G401 (cell line): ENCODE measurements at places on chromosomes 7 and 10. TPM values are rescaled to one million over a fixed set of nuclear protein-coding genes. Genes with fewer than 3 reads are reported as not detected.

DNA sequence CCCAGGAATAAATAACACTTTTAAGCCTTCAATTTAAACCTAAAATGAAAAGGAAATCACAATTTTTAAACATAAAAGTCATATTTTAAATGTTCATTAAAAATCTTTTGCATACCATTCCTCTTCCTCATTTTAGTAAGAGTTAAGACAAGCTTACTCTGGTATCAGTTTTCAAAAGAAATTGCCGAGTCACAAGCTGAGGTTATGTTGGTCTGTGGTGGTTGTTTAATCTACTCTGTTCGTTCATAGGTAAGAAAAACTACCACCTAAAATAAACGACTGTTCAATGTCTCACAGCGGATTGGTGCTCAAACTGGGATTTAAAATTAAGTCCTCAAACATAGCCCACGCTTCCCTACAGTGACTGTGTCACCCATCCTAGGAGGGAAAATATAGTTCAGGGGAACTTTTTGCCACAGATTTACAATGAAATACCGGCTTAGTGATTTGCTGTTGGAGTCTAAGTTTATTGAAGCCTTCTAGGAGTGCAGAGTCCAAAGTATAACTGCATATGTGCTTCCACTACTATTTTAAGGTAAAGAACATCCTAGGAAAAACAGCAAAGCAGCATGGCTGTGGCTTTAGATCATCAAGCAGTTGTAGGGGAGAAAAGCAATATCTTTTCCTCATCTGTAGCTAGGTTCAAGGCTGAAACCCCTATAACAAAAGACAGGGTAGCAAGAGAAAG lies 61.1 kb downstream of the GNAT3 start:
- DNase-seq = no peak

DNA sequence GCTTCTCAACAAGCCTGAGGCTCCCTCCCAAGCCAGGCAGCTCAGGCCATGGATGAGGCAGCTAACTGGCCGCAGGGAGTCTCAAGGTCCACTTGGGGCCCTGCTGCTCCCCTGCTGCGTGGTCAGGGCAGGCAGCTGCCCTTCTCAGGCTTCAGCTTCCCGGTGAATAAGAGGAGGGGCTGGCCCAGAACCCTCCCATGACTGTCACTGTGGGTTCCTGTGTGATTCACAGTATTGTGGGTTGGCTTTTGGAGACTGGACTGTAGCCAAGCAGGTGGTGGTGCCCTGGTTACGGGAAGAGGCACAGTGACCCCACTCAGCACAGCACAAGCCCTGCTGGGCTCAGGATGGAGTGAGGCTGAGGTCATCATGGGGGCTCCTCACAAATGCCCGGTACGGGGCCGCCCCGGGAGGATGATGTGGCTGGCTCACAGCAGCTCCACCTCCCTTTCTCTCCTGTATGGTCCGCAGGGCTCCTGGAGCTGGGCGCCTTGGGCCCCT lies 189.8 kb downstream of the HECW1 start:
- DNase-seq = no peak

GRCh38 chr10:97915346-97916131 lies 65.9 kb downstream of the GOLGA7B start:
- peak; percentile 88 for DNase-seq

CAV2 gene
- not detected in 2 replicates for total RNA-seq

DNA sequence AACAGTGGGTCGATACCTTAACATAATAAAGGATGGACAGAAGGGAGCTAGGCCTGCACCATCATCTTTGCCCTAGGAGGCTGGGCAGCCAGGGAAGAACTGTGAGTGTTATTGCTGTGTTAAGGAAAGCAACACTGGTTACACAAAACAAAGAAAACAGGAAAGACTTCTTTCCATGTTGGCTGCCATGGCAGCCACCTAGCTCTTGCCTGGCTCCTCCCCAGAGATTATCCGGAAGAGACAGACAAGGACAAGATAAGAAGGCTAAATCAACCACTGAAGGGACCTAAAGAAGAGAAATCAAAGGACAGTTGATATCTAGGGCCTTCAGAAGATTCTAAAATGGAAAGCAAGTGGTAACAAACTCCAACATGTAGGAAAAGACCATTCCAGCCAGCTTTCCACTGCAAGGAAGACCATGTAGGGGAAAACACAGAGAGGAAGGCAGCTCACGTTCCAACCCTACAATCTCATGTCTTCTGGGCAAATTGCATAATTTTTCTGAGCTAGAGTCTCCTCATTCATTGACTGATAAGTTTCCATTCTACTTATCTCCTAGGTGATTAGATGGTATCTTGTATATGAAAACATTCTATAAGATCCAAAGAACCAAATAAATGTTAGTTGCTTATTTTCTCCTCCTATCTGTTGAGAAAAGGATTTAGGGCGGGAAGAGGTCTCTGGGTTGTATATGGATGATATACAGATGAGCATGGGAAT lies 51.2 kb downstream of the SP8 start:
- no peak for DNase-seq

GRCh38 chr10:36608251-36608650 lies 517.1 kb upstream of the ANKRD30A start:
- no peak for DNase-seq

GRCh38 chr7:36620166-36620708 lies 104.1 kb downstream of the AOAH start:
- no peak for DNase-seq

EPO gene
- not detected in 2 replicates for total RNA-seq

DNA sequence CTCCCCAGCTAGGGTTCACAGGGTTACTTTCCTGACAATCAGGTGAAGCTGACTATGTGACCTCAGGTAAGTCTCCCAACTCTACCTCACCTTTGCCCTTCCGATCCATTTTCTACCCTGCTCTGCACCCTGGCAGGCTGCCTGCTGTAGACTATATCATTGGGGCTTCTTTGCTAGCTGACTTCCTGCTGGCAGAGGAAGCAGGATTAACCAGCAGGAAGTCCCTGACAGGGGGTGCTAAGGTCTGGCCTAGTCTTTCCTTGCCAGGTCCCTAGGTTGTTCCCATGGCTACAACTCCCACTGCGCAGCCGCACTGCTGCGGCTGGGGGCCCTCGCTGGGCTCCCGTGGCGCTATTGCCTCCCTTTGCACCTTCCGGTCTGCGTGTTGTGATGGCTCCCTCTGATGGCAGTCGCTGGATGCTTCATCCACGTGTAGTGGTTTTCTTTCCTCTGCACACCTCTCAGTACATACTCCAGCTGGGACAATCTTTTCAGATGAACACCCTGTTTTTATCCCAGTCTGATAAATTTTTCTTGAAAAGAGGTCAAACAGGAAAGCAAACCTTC lies 365.9 kb downstream of the REEP3 start:
- peak; percentile 78 for DNase-seq

GRCh38 chr7:103821092-103821491 lies 168.4 kb downstream of the RELN start:
- DNase-seq = peak; percentile 61

AKR1C8 gene
- total RNA-seq = not detected in 2 replicates

DNA sequence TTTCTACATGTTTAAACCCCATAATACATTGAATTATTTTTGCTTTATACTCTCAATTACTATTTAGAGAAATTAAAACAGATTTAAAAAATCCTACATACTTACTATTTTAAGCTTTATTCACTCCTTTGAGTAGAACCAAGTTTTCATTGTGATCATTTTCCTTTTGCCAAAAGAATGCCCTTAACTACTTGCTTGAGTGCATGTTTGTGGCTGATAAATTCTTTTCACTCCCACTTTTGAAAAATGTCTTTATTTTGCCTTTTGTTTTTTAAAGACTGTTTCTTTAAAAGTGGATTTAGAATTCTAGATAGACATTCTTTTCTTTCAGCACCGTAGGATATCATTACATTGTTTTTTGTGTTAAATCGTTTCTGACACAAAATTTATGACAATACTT lies 22.3 kb upstream of the AGR3 start:
- no peak for DNase-seq

DNA sequence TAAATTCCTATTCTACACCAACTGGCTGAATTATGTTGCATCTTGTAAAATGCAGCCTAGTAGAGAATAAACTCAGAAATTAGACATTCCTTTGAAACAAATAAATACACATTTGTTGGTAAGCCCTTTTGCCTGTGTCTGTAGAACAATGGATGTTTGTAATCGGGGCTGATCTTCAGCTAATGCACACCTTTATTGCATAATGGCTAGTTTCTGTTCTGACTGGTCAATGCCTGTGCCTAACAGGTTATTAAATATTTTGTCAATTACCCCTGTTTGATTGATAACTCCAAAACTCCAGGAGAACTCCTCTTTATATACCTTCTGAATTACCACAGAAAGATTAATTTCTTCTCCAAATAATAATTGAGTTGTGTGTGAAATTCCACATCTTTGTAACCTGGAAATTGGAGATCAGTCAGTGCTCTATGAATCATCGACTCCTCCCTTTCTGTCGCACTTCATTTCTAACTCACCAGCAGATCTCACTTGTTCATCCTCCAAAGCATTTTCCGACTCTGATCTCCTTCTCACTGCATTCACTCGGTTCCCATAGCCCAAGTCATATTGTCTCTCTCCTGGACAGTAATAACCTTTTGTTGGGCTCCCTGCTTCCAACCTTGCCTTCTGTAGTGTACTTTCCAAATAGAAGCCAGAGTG lies 196.0 kb upstream of the FZD1 start:
- no peak for DNase-seq

DNA sequence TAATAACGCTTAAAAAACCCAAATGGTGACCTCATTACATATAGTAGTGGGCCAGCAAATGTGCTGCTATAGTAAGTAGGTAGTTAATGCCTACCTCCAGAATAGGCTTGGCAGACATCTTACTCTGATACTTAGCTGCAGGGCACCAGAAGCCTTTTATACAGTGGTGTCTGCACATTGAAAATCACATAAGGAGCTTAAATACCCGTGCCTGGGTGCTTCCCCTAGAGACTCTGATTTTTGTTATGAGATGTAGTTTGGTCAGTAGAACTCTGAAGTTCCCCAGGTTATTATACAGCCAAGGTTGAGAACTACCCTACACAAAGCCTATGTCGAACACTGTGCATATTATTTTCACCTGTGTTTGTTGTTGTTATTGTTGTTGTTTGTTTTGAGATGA lies 47.2 kb downstream of the ANKIB1 start:
- DNase-seq = no peak

C10orf105 gene
- total RNA-seq = not detected in 2 replicates

DNA sequence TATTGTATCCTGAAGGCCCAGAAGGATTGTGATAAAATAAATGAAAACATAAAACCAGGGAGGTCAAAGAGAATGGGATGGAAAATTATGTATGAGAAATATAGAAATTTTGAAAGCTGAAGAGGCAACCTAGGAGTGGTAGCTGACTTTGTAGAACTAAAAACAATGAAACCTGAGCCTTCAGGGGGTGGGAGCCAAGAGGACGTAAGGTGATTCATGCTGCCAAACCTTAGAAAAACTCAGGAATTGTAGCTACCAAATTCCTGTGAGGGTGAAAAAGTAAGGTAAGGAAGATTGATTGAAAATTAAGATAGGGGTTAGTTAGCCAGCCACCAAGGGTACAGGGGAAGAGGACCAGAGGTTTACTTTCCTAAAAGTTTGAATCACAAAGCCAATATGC lies 213.2 kb downstream of the KCND2 start:
- DNase-seq = no peak

DNA sequence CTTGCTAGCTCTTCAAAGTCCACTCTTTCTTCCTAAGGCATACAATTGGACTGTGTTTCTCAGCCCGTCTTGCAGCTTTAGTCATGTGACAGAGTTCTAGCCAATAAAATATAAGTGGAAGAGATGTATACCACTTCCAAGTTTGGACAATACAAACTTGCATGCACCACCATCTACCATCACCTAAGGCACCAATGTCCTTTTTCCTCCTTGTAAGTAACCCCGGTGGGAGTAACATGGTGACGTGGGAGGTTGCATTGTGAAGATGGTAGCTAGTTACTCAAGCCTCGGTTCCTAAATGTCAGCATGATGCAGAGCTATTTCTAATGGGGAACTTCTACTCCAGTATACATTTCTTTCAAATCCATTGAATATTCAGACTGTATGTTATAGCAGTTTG lies 5.3 kb upstream of the CACNB2 start:
- no peak for DNase-seq

SH2D4B gene
- total RNA-seq = not detected in 2 replicates

- no peak for DNase-seq
Observed at GRCh38 chr7:77797734-77798393, 370 bp downstream of the TMEM60 start.

GRCh38 chr10:70722820-70723424 lies 50.6 kb downstream of the ADAMTS14 start:
- DNase-seq = no peak
